Activated CD8-positive, alpha-beta memory T cell treated with anti-CD3 and anti-CD28 coated beads, Interleukin-2, amount 50 U/mL, for 4 hours (primary cell): ENCODE measurements at places on chromosomes 2 and 18.

DNA sequence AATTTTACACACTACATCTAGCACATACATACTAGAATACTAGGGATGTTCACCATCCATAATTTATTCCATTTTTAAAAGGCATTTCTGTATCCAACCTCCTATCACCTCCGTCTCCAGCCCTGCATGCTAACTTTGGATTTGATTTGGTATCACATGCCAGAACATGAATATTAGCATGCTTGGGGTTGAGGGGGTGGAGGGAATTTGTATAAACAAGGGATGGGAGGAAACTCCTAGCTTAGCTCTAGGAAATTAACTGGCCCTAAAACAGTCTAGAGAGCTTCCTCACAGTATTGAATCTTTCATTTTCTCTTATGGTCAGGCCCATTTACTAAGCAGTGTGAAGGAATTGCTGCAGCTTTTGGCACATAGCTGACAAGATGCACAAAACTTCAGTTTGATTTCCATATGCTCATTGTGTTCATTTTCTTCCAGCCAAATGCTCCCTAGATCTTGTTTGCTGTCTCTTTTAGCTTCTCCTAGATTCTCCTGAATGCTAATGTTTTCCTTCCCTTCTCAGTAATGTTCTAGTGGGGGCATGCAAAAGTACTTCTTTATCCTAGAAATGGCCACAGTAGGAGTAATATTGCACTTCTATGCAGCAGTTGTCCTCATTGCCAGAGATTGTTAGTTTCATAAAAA lies 135.2 kb downstream of the VWC2L start:
- no peak for DNase-seq

- DNase-seq: no peak
Measured at GRCh38 chr2:18630541-18630940, 41.2 kb upstream of the NT5C1B start.

- no peak for DNase-seq
Measured at GRCh38 chr2:80330527-80331450, 26.2 kb upstream of the LRRTM1 start.

- DNase-seq: no peak
Measured at GRCh38 chr2:159446817-159447216, 160.3 kb upstream of the WDSUB1 start.

GRCh38 chr2:187250137-187250536 lies 197.9 kb downstream of the CALCRL start:
- no peak for DNase-seq

DNA sequence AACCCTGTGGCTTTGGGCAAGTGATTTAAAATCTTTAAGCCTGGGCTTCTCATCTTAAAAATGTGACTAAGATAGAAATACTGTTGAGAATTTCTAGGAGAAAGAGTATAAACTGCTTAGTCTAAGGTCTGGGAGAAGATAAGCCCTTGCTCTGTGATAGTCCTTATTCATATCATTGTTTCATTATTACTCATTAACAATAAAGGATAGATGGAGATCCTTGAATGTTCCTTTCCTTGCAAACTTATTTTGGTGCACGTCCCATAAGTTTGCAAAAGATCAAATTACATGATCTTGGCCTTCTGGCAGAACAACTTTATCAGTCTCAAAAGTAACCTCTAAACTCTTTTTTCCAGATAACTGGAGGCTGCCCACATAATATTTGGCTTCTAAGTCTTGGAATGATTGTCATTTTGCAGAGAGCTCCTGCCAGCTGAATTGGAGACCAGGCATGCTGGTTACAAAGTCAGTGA lies 138.3 kb downstream of the FAM124B start:
- no peak for DNase-seq

DNA sequence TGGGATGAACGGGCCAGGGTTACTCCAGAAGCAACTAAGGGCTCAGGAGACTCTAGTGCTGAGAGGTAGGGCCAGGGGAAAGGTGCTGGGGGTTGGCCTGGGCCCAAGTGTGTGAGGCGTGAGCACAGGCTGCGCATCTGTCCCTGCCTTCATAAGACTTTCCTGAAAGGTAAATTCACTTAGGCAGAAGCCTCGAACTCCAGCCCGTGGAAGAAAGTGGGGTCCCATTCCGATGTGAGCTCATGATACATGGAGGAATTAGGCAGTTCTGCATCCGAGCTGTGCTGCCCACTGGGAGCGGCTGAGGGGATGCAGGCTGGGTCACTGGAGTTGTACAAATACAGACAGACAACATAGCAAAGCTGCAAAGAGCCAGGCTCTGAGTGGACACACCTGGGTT lies 16.2 kb downstream of the PARD6G start:
- no peak for DNase-seq

DNA sequence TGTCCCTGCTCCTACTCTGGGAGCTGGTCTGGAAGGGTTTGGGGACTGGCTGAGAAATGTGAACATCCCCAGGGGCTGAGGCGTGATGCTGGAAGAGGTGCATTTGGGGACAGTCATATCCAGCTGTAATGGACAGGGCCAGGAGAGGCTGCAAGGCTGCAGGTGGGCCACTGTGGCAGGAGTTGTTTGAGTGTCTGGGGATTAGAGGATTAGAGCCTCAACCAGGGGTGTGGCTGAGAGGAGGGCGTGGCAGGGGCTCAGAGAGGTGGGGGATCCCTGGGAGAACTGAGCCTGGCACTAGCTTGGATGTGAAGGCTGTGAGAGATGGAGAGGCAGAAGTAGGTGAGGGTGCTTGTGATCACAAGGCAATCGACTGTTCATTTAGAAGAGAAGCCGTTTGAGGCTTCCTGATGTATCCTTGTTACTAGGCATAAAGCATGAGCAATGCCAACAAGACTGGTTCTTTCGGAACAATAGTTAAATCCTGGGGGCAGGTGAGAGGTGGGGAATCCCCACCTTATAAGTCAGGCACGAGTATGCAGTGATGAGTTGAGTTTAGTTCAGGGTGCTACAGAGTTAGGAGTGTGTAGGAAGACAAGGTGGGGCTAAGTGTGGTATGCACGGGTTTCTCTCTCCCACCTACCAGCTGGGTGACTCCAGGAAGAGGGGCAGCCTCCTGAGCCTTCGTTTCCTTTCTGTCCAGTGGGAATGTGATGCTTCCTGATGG lies 31.9 kb downstream of the SH3RF3 start:
- no peak for DNase-seq
